ENCODE measurements at places on chromosomes 12 and 14.

- no peak for DNase-seq
These were observed 65.0 kb downstream of the HECTD1 start for GRCh38 chr14:31142455-31143087.

- peak; percentile 33 for DNase-seq
These were observed 7.4 kb downstream of the ZBTB39 start for GRCh38 chr12:56998981-56999380.

- DNase-seq = no peak
These were observed 14.4 kb downstream of the EPS8 start for GRCh38 chr12:15774819-15775218.

DNA sequence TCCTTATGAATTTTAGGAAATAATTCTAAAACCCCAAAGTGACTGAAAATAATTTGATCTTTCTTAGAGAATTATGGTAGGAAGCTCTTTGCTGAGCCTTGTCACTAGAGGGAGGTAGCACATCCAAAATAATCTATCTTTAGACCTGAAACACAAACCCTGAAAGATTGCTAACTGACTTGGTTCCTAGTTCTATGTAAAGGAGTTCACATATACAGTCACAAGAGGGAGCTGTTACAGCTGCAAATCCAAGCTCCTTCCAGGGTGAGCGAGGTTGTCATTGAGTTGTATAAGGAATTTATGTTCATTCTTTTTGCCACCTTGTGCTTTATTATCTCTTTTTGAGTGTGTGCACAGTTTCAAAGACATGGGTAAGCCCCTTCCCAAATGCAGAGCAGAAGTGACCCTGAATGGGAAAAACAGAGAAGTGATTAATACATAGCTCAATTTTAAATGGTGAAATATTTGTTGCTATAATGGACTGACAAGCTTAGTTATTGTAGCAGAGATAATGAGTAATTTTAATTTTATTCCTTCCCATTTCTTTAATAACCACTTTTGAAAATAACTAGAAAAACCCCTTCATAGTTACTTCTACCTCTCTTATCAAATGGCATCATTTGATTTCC lies 387.9 kb downstream of the DAD1 start:
- DNase-seq = no peak

GRCh38 chr14:20461225-20462141 lies at the start of gene PIP4P1:
PIP4P1 (minus strand) TSS chr14:20461434; CDS start chr14:20461325, 109 bp downstream.
- DNase-seq = peak; percentile 97

DNA sequence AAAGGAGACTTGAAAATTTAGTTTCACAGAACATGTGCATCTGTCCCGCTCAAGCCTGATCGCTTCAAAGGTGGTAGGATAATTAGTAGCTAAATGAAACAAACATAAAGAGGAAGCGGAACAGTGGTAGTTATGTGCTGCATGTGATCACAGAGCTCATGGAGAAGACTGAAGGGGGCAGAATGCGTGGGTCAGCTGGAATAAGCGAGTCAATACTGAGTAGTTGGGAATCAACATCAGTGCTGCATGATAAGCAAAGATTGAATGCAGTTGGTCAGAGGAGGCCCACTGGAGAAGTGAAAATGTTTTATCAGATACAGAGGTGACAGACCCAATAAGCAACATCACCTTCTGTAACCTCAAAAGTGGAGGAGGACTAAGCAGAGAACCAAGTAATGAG lies 95.1 kb upstream of the RFX4 start:
- DNase-seq = no peak

DNA sequence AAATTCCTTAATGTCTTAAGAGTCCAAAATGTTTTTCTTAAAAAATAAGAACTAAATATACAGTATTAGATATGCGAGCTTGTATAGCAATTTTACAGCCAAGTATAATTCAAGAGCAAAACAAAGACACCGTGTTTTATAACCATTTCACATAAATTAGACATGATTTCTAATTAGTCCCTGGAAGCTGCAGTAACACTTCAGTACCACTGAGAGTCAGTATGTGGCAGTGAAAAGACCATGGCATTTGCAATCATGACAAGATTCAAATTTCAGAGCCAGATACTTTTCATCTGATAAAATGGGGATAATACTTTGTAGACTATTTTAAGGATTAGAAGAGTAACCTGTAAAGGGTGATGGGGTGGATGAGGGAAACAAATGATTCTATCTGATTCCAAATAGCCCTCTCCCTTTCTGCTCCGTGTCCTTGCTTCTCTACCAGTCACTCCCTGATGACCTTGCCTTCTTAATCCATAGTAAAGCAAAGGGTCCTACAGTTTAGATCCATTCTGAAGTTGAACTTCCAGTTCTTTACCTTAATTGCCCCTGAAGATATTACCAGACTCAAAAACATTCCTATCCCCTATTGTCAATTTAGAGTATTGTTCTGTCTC lies 145.4 kb upstream of the ABCD2 start:
- DNase-seq = no peak

- DNase-seq = no peak
These were observed 339.0 kb downstream of the FUT8 start for GRCh38 chr14:65751510-65751909.

GRCh38 chr12:102876883-102877282 lies 40.2 kb downstream of the PAH start:
- DNase-seq = no peak

DNA sequence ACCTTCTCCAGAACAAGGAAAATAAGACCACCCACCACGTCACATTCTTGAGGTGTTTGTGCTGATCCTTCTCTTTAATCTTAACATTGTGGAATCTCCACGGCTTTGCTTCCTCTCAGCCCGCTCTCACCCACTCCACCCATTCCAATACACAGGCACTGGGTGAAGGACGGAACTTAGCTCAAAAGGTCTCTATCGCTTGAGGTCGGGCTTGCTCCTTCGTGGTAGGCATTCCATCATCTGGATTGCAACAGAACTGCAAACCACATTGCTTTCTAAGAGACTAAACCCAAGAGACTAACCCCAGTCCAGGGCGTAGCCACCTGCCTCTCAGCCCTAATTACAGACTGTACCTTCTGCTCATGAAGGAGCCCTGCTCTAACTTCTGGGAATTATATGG lies 24.0 kb upstream of the MDM2 start:
- DNase-seq = no peak

DNA sequence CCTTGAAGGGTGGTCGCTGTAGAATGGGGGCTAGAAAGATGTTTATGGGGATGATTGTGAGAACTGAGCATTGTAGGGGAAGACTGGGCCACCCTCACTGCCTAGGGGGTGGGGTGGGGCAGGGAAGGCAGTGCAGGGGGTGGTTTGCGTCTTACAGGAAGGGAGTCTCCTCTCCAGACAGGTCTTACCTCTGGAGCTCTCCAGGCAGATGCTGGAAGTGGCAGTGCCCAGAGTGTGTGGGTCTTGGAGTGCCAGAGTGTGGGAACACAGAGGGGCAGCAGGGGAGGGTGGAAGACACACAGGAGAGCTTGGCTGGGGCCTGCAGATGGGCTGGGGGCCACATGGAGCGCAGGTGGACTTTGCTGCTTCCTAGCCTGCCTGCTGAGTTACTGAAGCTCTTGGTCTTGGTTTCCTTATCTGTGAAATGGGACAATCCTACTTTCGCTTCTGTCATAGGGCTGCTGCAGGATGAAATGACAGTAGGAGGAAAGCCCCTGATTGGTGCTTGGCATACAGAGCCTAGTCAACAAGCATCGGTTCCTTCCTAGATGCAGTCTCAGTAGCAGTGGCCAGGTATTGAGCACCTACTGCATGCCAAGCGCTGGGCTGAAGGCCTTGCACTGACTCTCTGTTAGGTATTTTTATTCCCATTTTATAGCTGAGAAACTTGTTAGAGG lies 118.3 kb downstream of the SLC25A47 start:
- no peak for DNase-seq

GRCh38 chr14:24974591-24975374 lies 75.2 kb downstream of the STXBP6 start:
- no peak for DNase-seq

DNA sequence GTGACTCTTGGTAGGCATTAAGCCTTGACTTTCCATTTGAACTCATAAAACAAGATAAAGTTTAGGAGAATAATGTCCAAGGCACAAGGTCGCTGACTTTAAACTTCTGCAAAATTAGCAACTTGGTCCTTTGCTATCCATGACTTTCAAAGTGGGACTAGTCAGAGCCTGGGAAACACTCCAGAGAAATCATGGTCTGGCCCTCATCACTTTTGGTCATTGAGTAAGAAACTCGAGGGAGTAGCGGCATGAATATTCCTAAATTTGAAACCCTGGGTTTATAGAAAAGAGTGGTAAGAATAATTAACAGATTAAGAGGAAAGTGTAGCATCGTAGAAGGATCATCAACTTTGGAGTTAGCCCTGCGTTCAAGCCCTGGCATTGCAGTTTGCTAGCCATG lies 16.9 kb upstream of the APPL2 start:
- DNase-seq = no peak

- no peak for DNase-seq
These were observed 400 bp downstream of the LRP1 start for GRCh38 chr12:57128519-57129247.

DNA sequence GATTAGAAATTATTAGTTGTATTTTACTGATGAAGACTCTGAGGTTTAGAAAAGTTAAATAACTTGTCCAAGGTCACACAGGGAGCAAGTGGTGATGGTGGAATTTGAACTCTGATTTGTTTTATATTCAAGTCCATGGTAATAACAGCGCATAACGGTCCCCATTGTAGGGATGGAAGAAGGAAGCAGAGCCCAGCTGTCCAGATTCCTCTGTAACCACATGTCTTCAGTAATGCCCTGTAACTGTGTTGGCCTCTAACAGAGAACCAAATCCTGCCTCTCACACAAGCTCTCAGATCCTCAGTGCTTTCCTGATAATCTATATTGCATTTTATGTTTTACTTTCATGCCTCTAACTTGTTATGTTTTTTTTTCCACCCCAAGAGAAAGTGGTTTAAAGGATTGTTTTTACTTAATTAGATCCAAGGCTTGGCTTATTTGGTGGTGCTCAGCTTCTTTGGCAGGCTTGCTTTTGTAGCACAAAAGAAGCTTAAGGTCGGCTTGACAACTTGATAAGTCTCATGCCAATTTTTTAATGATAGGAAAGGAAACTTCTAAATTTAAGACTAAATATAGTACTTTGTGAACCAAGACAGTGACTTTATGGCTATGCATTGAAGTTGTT lies 105.1 kb upstream of the SEL1L start:
- DNase-seq = no peak

- DNase-seq = no peak
These were observed 916.5 kb downstream of the AACS start for GRCh38 chr12:125981610-125982253.

- peak; percentile 64 for DNase-seq
These were observed 9.6 kb upstream of the NEMF start for GRCh38 chr14:49862089-49862673.

GRCh38 chr14:102708494-102708893 lies 68.8 kb upstream of the TRAF3 start:
- no peak for DNase-seq

All from stimulated activated CD4-positive, alpha-beta T cell treated with anti-CD3 and anti-CD28 coated beads, Interleukin-1b, Interleukin-23, amount 100 ng/mL, for 1 hour (primary cell).